T47D (cell line): ENCODE measurements at places on chromosomes 16 and 17.

DNA sequence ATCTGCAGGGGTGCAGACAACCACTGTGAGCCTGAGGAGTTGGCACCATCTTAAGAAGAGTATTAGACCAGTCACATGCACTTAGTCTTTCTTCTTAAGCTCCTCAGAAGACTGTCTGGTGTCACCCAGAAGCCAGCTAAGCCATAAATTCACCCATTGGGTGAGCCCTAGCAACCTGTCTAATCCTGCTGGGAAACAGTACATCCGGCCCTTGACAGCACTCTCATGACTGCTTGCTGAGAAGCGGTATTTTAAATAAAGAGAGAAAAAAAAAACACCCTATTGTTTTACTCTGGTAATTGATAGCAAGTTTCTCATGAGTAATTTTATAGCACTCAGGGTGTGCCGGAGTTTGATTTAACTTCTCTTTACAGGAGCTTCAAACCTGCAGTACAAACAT lies 134.7 kb downstream of the SOX9 start:
- no peak for DNase-seq

GRCh38 chr16:58853854-58854791 lies 120.0 kb upstream of the GOT2 start:
- no peak for DNase-seq

DNA sequence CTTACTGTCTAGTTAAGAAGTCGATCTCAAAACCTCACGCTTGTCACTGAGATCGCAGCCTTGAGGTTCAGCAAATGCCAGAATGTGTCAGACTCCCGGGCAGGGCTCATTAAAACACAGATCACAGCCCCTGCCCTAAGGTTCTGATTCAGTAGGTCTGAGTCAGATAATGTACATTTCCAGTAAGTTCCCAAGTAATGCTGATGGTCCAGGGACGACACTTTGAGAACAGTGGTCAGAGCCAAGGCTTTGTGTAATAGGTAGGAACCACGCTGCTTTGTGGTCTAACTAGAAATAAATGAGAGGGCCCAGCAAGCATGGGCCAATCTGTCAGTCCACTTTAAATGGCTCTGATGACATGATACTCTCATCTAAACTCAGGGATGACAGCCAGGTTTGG lies 228.6 kb downstream of the ZFHX3 start:
- no peak for DNase-seq

DNA sequence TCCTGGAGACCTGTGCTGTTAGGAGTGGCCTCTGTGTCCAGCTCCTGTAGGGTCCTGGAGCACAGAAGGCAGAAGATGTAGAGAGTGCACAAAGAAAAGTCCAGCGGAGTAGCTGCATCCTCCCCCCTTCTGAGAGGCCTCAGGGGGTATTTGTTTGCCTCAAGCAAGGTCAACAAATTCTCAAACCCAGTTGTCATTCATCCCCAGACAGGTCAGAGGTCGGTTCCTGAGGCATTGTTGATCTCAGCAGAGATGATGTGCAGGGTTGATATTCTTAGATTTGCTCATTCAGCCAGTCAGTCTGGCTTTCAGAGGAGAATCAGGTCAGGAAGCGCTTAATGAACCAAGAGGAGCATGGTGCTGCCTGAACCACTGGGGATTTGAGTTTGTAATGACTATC lies 8.3 kb upstream of the RBFOX1 start:
- no peak for DNase-seq

DNA sequence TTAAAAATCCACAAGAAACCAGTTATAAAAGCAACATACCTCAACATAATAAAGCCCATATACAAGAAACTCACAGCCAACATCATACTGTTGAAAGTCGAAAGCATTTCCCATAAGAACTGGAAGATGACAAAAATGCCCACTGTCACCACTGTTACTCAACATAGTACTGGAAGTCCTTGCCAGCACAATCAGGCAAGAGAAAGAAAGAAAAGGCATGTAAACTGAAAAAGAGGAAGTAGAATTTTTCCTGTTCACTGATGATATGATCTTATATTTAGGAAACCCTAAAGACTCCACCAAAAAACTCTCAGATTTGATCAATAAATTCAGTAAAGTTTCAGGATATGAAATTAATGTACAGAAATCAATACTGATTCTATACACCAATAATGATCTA lies 45.1 kb downstream of the AHSP start:
- DNase-seq: no peak

DNA sequence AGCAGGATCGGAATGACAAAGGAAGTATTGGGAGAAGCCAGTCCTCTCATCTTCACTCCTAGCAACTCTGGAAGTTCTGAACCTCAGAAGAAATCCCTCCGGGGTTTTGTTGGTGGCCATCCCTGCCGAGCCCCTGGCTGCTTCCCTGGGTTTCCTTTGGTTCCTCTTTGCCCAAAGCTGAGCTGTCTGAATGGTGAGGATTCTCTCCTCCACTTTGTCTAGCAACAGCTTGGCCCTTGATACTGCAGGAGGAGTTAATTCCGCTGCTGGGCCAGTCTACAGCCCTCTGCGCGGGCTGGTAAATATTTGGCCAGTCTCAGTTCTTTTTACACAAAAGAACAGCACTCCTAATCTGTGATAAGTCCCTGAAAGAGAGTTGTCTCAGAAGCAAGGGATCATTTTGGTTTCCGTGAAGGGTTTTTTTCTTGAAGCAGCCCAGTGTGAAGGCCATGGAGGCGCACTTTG lies 170.9 kb downstream of the RAB11FIP4 start:
- no peak for DNase-seq

DNA sequence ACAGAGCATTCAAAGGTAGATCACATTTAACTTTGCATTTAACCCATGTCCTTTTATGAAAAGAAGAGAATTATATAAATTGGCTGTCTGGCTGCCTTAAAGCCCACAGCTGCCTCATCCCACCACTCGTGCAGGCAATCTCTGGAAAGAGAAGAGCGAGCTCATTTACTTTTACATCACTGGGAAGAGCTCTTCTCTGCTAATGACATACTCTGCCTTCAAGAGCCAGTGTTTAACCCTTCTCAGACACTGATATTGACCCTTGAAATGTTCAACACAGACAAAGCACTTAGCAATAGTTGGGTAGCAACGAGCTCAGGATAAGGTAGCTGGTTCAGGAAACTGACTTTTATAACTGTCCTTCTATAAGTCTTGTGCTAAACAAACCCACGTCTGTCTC lies 6.8 kb downstream of the KRT38 start:
- DNase-seq: no peak
